Right atrium auricular region (tissue), 2 donors: ENCODE measurements at places on chromosomes 3 and 15. TPM values are rescaled to one million over a fixed set of nuclear protein-coding genes. Genes with fewer than 3 reads are reported as not detected.

Gene SLC2A2
- not detected for total RNA-seq

Gene PPM1L
- 23.8 TPM for total RNA-seq

Gene CLRN1
- not detected for total RNA-seq

Gene SLC22A13
- total RNA-seq: not detected

Gene TM4SF1
- 211 TPM for total RNA-seq

Gene LDHAL6B
- total RNA-seq: not detected

DNA sequence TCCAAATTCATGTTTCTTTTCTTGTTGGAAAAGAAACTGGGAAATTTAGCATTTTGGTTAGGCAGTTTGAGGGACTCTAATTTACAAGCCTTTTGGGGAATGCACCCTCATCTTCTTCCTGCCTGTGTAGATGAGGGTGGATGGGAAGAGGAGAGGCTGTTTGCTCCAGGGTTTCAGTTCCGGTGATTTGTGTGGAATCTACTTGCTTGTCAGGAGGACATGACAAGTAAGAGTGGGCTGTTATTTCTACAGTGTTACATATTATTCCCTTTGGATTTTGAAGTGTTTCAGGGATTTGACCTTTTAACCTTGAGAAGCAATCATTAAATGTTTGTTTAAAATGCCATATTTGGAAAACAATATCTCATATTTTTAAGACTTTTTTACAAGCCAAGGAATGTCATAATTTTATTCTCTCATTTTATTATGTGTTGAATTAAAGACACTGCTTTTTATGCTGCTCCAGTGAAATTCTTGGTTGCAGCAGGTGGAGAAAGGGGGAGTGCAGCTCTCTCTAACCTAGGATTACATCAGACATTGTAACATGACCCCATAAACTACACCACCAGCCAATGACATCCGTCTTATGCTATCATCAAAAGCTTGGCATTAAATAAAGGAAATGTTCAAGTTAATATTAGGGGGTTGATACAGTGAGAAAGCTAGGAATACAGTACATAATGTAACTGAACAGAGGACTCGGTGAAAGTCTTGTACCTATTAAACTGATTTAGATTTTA is 30.2 kb downstream of the PLAAT1 start:
- no peak for DNase-seq
- H3K36me3 ChIP-seq: no peaks in the 10 kb centered on the region
- no peaks in the 10 kb centered on the region for H3K27me3 ChIP-seq
- no peaks in the 10 kb centered on the region for H3K4me1 ChIP-seq
- H3K27ac ChIP-seq: no peak overlapping the region

DNA sequence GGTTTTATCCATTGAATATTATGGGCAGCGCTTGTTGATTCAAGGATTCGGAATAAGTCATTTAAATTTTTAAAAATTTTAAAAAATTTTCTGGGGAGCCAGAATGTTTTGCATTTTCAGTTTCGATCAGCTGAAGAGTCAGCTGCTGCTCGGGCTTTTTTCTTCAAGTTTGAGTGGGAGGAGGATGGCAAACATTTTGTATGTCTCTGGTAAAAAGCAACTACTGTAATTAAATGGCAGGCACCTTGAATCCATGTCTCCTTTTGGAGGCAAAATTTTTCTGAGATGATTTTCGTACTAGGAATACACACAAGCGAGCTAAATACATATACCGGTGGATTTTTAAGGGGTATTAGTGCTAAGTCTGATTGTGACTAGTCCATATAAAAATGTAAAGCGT is 612 bp downstream of the C3orf38 start:
- H3K4me1 ChIP-seq: no peaks in the 10 kb centered on the region
- peak overlapping the region; percentile 75 for H3K4me3 ChIP-seq
- no peak for DNase-seq
- peaks cover 15% of the 10 kb centered on the region for H3K36me3 ChIP-seq

GRCh38 chr3:179147514-179147872 is 664 bp upstream of the PIK3CA start:
- no peaks in the 10 kb centered on the region for H3K27me3 ChIP-seq
- H3K4me3 ChIP-seq: peak overlapping the region; percentile 87
- peak overlapping the region; percentile 98 for H3K27ac ChIP-seq
- H3K36me3 ChIP-seq: no peaks in the 10 kb centered on the region

DNA sequence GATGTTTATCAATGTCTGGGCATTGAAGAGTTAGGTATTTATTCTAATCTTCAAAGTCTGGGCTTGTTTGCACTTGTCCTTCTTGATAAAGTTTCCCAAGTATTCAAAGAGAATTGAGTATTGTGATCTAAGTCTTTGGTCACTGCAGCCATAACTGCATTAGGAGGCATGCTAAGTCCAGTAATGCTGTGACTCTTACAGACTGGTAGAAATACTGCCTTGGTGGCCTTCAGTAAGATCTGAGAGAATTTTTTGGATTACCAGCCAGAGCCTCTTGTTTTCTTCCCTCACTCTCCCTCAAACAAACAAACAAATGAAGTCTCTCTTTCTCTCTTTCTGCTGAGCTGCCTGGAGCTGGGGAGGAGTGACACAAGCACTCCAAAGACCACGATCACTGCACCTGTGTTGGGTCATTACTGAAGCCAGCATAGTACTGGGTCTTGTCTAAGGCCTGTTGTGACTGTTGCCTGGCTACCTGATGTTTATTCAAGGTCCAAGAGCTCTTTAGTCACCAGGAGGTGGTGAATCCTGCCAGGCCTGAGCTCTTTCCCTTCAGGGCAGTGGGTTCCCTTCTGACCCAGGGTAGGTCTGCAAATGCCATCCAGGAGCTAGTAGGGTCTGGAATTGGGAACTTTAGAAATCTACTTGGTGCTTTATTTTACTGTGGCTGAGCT is 14.8 kb upstream of the RBP2 start:
- no peak overlapping the region for H3K4me3 ChIP-seq
- H3K36me3 ChIP-seq: no peaks in the 10 kb centered on the region
- no peak overlapping the region for H3K27ac ChIP-seq
- H3K27me3 ChIP-seq: no peaks in the 10 kb centered on the region
- H3K4me1 ChIP-seq: peaks cover 4% of the 10 kb centered on the region

DNA sequence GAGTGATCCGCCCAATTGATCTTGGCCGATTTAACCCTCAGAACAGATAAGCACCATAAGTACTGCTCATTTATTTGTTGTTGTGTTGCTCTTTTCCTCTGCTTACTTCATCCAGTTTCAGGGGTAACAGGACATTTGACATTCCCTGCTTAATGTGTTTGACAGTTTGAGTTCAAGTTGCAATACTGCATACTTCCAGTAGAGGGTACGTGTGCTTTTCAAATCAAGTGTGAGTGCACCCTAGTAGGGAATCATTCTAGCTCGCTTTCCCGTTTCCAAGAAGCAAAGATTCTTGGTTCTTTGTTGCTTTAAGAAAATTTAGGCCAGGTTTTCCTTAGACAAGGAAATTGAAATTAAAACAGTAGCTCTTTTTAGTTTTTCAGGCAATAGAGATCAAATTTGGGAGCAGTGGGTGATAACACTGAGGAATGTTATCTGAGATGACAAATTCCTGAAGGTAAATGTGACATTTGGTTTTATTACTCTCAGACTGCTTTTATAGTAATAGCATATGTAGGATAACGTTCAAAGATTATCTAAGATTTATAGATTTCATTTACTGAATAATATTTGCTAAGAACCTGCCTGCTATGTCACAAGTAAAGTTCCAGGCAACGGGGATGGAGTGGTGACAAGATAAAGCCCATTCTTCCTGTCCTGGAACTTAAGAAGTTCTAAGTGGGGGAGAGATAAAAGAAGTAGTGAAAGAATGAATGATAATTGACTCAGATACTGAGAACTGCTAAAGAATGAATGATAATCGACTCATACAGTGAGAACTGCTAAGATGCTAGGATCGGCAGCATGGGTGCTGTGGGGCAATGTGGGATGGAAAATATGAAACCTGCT is 73.3 kb downstream of the SYNPR start:
- no peak overlapping the region for H3K27ac ChIP-seq
- no peaks in the 10 kb centered on the region for H3K4me1 ChIP-seq
- no peak overlapping the region for H3K4me3 ChIP-seq
- no peaks in the 10 kb centered on the region for H3K27me3 ChIP-seq
- no peak for DNase-seq

DNA sequence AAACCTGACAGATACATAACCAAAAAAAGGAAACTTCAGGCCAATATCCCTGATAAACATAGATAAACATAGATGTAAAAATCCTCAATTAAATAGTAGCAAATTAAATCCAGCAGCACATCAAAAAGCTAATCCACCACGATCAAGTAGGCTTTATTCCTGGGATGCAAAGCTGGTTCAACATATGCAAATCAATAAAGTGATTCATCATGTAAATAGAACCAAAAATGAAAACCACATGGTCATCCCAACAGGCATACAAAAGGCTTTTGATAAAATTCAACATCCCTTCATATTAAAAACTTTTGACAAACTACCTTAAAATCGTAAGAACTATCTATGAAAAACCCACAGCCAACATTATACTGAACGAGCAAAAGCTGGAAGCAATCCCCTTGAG is 882.2 kb downstream of the NTRK3 start:
- no peak overlapping the region for H3K27ac ChIP-seq
- H3K4me1 ChIP-seq: no peaks in the 10 kb centered on the region
- no peak overlapping the region for H3K4me3 ChIP-seq
- no peaks in the 10 kb centered on the region for H3K27me3 ChIP-seq

GRCh38 chr3:196772102-196772501 is 32.4 kb downstream of the PAK2 start:
- no peaks in the 10 kb centered on the region for H3K4me1 ChIP-seq
- peaks cover 6% of the 10 kb centered on the region for H3K36me3 ChIP-seq

DNA sequence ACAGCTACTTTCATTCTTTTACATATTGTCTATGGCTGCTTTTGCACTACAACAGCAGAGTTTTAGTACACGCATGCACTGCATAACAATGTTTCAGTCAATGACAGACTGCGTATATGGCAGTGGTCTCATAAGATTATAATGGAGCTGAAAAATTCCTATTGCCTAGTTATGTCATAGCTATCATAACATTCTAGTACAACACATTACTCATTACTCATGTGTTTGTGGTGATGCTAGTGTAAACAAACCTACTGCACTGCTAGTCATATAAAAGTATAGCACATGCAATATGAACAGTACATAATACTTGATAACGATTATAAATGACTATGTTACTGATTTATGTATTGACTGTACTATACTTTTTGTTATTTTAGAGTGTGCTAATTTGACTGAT is 47.9 kb downstream of the QTRT2 start:
- H3K4me1 ChIP-seq: no peaks in the 10 kb centered on the region
- DNase-seq: no peak
- no peak overlapping the region for H3K4me3 ChIP-seq
- H3K27ac ChIP-seq: no peak overlapping the region

- no peaks in the 10 kb centered on the region for H3K27me3 ChIP-seq
- H3K36me3 ChIP-seq: no peaks in the 10 kb centered on the region
- H3K4me3 ChIP-seq: no peak overlapping the region
- H3K27ac ChIP-seq: no peak overlapping the region
- no peak for DNase-seq
- H3K4me1 ChIP-seq: no peaks in the 10 kb centered on the region
Observed at GRCh38 chr3:77541203-77541922, 501.5 kb downstream of the ROBO2 start.

GRCh38 chr3:178525251-178525650 is 11.0 kb upstream of the KCNMB2 start:
- no peak for DNase-seq
- H3K27me3 ChIP-seq: no peaks in the 10 kb centered on the region
- no peaks in the 10 kb centered on the region for H3K36me3 ChIP-seq
- no peaks in the 10 kb centered on the region for H3K4me1 ChIP-seq

DNA sequence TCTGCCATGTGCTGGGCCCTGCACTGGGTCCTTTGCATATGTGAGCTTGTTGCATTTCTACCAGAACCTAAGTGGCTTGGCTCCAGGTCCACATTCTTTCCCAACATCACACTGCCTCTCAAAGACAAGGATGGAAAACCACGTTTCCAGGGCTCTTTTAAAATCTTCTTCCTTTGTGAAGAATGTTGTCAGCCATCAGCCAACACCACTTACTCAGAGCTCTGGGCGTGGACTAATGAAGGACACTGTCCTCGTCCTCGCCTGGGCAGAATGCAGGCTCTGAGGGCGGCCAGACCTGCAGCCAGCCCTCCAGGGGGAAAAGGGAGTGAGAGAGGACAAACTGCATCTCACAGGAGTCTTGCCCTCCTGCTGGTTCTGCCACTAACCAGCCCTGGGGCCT is 49.7 kb downstream of the MAGEF1 start:
- no peaks in the 10 kb centered on the region for H3K27me3 ChIP-seq
- no peak for DNase-seq
- no peaks in the 10 kb centered on the region for H3K36me3 ChIP-seq
- H3K4me3 ChIP-seq: no peak overlapping the region
- no peak overlapping the region for H3K27ac ChIP-seq

GRCh38 chr3:155912579-155913190 is 42.2 kb downstream of the GMPS start:
- no peaks in the 10 kb centered on the region for H3K27me3 ChIP-seq
- DNase-seq: no peak
- H3K27ac ChIP-seq: no peak overlapping the region
- peaks cover 49% of the 10 kb centered on the region for H3K36me3 ChIP-seq

DNA sequence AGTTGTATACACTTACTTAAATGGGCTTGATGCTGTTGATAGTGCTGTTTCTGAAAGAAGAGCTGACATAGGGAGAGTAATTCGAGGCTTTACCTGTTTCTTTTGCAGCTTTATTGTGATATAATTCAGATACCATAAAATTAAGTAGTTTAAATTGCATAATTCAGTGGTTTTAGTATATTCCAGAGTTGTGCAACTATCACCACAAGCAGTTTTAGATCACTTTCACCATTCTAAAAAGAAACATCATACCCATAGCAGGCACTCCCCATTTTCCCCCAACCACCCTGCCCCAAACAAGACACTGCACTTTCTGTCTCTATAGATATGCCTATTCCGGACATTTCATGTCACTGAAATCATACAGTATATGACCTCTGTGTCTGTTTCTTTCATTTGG is 98.5 kb downstream of the MTHFS start:
- no peaks in the 10 kb centered on the region for H3K4me1 ChIP-seq
- no peaks in the 10 kb centered on the region for H3K36me3 ChIP-seq
- no peak for DNase-seq
- no peak overlapping the region for H3K4me3 ChIP-seq
- no peak overlapping the region for H3K27ac ChIP-seq

DNA sequence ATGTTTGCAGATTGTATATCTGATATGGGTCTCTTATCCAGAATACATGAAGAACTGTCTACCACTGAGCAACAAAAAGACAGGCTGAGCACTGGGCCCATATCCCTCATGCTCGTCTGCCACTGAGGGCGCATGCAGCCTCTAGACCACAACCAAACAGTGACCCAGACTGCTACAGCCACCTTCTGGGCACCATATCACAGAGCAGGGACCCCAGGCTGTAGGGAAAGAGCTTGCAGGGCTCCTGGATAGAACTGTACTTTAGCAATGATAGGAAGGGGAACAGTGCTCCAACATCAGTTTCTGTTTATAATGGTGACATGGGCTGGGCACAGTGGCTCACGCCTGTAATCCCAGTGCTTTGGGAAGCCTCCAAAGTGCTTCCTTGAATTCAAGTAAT is 40.2 kb upstream of the TMEM87A start:
- H3K4me3 ChIP-seq: no peak overlapping the region
- H3K27me3 ChIP-seq: no peaks in the 10 kb centered on the region
- H3K36me3 ChIP-seq: peaks cover 28% of the 10 kb centered on the region
- DNase-seq: no peak
- H3K27ac ChIP-seq: no peak overlapping the region
